ENCODE measurements at places on chromosomes 5 and 9. TPM values are rescaled to one million over a fixed set of nuclear protein-coding genes. Genes with fewer than 3 reads are reported as not detected.

- DNase-seq = no peak
Measured at GRCh38 chr5:36755920-36756488, 120.6 kb upstream of the NIPBL start.

GRCh38 chr5:139164020-139164419 is 34.1 kb downstream of the SIL1 start:
- no peak for DNase-seq

GRCh38 chr5:150671509-150672236 is 10.6 kb downstream of the MYOZ3 start:
- DNase-seq = no peak

DNA sequence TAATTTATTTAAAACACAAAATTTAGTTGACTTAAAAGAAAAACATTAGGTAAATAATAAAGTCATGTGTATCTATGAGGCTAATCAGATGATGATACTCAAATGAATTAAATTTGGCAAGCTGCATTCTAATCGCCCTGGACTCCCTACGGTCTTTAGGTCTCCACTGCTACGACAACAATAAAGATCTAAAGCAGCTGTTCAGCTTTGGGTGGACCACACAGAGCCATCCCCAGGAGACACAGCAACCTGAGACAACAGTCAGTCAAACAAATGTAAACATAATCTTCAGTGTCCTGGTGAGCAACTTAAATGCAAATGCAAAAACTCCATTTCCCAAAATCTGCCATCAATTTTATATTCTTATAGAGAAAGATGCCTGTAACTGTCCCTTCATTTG is 65.5 kb downstream of the MCTP1 start:
- no peak for DNase-seq

- DNase-seq = peak; percentile 82
Measured at GRCh38 chr9:107929443-107929842, 439.9 kb upstream of the KLF4 start.

GRCh38 chr9:86846656-86847055 is 100.7 kb downstream of the GAS1 start:
- no peak for DNase-seq

DPP7 gene
- total RNA-seq = 153 TPM

FOXI1 gene
- total RNA-seq = not detected

ERGIC1 gene
- total RNA-seq = 75.5 TPM

SLC34A3 gene
- not detected for total RNA-seq

All from Right ventricle myocardium superior (tissue), 1 donor.